KBM-7 (cell line): ENCODE measurements at places on chromosomes 1 and 21.

DNA sequence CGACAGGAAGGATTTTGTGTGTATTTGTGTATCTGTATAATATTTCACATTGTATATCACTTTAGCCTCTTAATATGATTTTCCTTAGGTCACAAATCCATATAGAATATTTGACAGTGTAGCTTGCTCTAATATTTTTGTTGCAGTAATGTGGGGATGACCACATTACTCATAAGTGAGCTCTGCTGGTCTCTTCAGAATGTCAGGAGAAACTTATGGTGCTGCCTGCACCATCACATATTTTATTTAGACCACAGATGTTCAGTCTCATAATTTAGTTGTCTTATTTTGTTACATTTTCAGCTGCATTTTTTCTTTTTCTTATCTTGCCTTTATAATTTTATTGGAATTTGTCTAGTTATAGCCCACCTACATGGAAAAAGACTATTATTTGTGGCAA is 205.3 kb downstream of the PBX1 start:
- no peak for DNase-seq

DNA sequence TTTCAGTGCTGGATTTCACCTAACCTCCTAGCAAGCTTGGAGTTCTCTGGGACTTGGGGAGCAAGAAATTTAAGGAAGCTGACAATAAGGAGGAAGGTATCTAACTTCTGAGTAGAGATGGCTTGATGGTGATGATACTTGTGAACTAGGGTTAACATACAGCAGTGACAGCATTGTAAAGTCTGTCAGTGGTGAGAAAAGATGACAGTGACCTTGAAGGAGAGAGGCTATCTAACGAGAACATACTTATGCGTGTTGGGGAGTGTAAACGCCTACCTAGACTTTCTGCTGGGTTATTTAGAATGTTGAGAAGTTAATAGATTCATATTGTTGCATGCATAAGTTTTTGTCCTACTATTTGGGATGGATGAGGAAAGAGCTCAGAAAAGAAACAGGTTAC is 16.3 kb downstream of the POU2F1 start:
- no peak for DNase-seq

GRCh38 chr1:12454406-12455391 is 163.3 kb downstream of the DHRS3 start:
- DNase-seq = no peak

DNA sequence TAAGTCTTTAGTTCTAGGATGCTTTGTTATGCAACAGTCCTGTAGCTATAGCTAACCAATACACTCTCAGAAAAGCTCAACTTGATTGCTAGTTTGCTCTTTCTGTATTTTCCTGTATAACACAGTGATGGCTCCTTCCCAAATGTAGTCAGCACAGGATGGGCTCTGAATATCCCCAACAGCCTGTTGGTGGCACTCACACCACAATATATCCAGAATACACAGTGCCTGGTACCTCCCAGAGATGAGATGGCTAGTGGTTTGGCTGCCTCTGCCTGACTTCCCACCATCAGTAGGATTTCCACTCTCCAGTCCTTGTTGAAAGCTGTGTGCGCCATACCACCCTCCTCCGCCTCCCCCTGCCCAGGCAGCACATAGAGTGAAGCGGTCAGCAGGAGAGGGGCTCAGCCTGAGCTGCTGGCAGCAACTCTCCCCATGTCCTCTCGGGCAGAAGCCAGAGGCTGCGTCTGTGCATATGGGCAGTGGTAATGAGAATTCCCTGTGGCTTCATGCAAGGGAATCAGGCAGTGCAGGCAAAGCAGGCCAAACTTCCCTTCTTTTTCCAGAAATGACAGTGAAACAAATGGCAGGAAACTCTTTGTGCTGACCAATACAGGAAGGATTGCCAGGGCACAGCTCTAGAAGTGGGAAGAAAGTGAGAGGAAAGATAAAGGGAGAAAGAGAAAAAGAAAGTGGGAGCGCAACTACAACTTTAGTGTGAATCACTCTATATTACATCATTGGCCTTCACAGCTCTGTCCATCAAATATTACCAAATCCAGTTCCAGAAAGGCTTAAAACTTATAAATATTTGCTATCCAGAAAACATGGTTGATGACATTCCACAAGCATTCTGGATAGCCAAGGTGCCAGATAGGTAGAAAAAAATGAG is 49.7 kb downstream of the LMX1A start:
- DNase-seq = no peak

DNA sequence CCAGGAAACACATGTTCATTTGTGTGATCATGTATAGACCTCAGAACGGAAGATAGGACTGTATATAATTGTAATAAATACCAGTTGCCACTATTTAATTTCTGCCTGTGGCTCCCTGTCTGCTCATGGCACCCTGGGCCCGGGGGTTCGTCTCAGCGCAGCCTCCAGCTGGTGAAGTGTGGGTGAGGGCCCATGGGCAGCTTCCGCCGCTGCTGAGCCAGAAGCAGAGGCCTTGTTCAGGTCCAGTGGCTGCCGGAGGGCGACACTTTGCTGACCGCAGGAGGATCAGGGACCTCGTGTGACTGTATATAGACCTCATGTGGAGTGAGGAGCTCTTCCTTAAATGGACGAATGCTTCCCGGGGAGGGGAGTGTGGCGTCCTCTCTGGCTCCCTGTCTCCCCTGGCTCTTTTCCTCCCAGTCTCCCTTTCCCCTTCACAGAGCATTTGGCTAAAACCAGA is 155.9 kb downstream of the PEX14 start:
- DNase-seq = no peak

DNA sequence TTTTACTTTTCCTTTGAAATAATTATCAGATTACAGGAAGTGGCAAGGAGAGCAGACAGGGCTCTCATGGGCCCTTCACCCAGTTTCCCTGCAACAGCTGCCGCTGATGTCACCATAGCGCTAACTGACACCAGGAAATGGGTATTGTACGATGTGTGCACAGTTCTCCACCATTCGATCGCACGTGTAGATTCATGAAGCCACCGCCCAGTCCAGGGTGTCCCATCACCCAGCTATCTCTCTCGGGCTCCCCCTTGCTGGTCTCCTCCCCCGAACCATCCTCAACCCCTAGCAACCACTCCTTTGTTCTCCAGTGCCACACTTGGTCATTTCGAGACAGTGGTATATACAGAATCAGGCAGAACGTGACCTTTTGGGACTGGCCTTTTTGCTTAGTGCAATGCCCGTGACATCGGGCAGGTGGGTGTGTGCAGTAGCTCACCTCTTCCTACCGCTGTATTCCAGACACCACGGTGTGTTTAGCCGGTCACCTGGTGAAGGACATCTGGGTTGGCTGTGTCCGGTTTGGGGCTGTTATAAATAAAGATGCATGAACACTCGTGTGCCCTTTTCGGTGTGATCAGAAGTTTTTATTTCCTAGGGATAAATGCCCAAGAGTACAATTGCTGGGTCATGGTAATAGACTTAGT is 118.4 kb downstream of the CRYAA start:
- no peak for DNase-seq
